ENCODE measurements at places on chromosomes 3 and 15.
A peak's percentile ranks its signal among the peaks of the same experiment; 100 is the strongest.

DNA sequence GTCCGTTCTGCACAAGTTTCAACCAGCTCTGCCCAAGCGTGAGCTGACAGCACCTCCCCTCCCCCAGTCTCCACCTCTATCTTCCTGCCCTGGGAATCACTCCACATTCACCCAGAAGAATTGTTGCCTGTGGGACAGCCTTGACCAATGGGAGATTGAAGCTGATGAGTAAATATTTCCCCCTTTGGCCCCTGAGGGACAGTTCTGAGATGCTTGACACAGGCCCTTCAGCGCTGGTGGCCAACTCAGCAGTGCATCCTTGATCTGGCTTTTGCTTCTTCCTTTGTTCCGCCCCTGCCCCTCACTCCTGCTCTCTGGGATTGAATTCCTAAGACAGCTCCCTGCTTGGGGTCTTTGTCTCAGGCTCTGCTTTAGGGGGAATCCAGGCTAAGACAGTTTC lies 13.1 kb upstream of the SKIC8 start:
- DNase-seq = no peak

- DNase-seq = no peak
These were observed 131.9 kb upstream of the STRIT1 start for GRCh38 chr3:155425396-155425795.

GRCh38 chr3:135155228-135155627 lies 360.2 kb downstream of the EPHB1 start:
- DNase-seq = no peak

DNA sequence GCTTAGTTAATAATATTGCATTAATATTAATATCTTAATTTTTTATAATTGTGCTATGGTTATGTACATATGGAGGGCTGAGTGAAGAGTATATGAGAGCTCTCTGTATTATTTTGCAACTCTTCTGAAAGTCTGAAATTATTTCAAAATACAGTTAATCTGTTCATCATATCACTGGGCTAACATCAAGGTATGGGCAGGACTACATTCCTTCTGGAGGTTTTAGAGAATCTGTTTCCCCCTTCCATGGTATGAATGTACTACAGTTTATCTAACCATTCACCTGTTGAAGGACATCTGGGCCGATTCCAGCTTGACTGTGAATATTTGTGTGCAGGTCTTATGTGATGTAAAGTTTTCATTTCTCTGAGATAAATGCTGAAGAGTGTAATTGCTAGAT lies 5.1 kb downstream of the IL20RB start:
- DNase-seq = no peak

DNA sequence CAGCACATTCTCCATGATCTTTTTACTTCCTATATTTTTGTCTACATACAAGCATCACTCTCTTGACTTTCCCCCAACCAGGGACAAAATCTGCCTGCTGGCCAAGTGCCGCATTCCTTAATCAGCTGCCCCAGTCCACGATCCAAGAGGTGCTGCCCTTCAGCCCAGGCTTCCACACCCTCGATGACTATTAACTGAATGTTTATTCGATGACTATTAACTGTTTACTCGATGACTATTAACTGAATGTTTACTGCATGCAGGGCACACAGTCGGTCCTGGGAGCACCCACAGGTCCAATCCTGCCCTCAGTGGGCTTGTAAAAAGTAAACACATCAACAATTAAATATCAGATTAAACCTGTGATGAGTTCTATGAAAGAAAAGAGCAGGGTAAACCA lies 256.9 kb downstream of the ARRDC4 start:
- DNase-seq = no peak

DNA sequence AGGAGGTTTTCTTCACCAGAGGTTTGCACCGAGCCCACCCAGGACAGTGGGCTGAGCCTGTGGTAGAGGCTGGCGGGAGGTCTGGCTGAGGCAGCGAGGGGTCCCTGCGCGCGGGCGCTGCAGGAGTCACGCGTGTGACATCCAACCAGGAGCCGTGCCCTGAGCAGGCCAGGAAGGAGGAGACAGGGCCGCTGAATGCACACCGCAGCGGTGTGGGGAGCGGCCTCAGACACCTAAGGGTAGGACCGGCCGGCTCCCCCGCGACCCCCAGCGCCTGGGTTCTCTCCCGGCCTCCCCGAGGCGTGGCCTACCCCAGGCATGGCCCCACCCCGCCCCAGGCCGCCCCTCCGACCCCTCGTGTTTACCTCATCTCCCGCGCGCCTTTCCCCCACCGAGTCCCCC lies 412 bp downstream of the SLC41A3 start:
- DNase-seq = peak; percentile 14

GRCh38 chr3:66582721-66583423 lies 82.0 kb upstream of the LRIG1 start:
- DNase-seq = peak; percentile 9

- DNase-seq = no peak
These were observed 622.3 kb downstream of the DIPK2A start for GRCh38 chr3:144593881-144594280.

DNA sequence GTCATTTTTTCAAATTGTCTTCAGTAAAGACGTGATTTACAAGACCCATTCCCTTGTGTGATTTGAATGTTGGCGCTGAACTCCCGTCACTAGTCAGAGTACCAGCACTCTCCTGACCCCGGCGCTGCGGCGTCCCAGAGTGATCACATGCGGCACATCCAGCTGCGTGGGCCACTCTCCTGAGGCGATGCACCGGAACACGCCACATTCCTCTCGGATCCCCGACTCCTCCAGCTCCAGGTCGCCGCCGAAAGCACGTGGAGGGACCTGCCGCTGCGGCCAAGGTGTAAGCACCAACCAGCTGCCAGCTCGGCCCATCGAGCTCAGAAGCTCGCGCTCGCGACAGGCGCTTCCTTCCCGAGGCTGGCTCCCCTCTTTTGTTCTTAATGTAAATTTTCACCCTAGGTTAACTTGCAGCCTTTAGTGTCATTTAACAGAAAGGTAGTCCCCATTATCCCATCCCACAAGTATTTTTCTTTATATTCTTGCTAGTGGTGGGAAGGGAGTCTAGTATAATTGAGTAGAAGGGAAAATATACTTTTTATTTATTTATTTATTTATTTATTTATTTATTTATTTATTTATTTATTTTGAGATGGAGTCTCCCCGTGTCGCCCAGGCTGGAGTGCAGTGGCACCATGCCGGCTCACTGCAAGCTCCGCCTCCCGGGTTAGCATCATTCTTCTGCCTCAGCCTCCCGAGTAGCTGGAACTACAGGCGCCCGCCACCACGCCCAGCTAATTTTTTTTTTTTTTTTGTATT lies 61.7 kb upstream of the VGLL3 start:
- no peak for DNase-seq

- DNase-seq = no peak
These were observed 18.7 kb upstream of the RPP14 start for GRCh38 chr3:58287354-58287753.

- DNase-seq = no peak
These were observed 116.6 kb downstream of the DNAJB8 start for GRCh38 chr3:128349963-128350599.

- DNase-seq = no peak
These were observed 516.2 kb downstream of the OCA2 start for GRCh38 chr15:27582726-27583410.

DNA sequence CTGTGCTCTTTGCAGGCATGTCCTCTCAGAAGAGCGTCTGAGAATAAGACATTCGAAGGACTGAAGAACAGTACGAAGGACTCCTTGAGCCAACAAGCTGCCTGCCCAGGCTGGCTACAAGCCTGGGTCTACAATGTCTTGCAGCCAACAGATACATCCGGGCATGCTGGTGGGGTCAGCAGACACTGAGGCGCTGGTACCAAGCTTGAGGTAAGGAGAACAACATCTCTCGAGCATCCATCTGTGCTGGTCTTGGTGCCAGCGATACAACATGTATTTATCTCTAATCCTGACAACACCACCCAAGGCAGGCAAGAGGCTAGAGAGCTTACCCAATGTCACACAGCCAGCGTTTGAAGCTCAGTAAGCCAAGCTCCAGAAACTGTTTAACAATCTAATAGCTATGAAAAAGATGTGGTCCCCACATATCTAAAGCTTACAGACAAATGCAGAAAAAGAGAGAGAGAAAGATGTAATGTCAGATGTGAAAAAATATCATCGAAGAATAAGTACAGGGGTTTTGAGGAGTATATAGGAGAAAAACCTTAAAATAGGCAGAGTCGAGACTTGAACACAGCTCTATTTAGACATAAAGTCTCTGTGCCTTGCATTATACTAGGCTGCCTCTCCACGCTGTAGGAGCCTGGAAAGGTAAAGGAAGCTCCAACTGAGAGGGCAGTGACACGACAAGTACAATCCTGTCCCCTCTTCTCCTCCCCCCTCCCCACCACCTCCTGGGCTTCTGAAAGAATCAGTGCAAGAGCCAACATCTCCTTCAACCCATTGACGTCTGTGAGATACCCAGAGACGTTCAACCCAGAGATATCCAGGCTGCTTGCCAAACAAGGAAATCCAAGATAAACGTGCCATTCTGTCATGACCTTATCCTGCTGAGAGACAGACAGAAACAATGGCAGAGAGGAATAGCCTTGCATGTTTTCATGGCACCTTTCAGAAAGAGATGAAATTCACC lies 39.4 kb downstream of the WWTR1 start:
- DNase-seq = no peak

- DNase-seq = no peak
These were observed 27.9 kb downstream of the BSN start for GRCh38 chr3:49582177-49582576.

DNA sequence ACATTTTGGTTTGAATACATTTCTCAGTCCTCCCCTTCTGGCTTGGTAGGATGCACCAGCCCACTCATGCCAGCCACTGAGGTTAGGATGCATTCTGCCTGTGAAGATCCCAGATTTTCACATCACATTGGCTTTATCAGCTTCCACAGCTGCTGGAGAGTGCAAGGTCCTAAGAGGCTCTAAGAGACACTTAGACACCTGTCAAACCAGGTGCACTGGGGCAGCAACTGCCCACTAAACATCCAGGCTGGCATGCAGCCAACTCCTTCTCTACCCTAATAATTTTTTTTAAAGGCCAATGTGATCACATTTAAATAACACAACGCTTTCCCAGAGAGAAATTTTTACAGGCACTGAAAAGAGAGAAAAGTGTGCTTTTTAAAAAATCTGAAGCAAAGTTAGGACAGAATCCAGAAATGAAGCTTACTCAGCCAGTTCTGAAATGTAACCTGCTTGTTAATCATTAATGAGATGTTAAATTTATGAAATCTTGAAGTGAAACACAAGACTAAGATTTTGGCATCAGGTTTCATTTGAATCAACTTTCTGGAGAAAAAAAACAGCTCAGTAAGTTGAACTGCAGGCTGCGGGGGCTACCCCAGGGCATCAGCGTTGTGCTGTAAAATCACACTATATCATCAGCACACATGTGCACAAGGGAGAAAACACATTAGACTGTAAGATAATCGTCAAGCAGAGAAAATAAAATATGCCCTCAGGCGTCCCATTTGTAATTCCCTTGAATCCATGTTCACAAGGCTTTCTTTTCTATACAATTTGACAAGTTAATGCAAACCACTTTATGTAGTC lies 312.9 kb downstream of the ZBBX start:
- no peak for DNase-seq

DNA sequence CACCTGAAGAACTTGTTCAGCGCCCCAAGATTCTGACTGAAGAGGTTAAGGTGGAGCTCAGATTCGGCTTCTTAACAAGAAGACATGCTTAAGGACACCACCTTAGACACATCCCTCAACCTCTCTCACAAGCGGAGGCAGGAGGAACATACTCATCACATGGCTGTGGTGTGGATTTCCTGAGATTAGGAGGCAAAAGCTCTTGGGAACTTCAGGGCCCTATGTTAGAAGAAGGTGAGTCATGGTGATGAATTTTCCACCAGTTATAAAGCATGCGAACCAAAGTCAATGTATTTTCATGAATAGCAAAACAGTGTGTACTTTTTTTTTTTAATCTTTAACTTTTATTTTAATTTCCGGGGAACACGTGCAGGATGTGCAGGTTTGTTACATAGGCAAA lies 212.2 kb upstream of the SUCLG2 start:
- DNase-seq = no peak

- DNase-seq = no peak
These were observed 87.0 kb upstream of the LMOD3 start for GRCh38 chr3:69209413-69209812.

DNA sequence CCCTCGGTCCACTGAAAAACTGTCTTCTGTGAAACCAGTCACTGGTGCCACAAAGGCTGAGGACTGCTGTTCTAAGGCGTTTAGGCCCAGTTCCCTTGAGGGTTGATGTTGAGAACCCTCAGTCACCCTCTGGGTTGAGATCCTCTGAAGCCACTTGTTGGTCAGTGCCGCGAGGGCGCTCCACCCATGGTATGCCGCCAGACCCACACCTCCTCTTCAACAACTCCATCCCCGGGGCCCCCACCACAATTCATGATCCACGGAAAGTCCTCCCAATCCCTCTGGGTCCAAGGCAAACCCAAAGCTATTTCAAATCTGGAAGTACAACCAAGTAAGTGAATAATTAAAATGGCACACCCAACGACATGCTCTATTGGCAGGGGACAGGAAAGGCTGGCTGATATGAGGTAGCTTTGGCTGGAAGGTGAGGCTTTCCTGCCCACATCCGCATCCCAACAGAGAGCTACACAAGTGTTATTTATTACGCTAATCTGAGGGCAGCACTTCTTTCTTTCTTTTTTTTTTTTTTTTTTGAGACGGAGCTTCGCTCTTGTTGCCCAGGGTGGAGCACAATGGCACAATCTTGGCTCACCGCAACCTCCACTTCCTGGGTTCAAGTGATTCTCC lies 58.1 kb downstream of the XXYLT1 start:
- no peak for DNase-seq

DNA sequence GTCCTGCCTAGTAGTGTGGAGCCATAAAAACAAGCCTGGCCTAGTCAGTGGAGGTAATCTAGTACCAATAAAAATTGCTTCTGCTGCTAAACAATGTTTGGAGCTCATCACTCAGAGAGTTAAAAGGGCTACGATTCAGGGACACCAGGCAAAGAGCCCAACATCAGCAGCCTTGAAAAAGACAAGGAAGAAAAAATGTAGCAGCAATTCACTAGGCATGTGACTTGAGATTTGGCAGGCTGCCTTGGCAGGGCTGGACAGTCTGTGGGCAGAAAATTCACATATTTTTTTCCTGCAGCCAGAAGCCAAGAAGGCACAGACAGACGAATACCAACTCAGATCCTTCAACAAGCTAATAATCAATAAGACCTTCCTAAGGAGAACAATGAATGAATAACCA lies 47.2 kb downstream of the IGSF11 start:
- DNase-seq = no peak

All from activated T-cell treated with anti-CD3 and anti-CD28 coated beads for 4 hours (primary cell).